CD4-positive, alpha-beta T cell treated with Interferon alpha-2 for 1 hour (primary cell): ENCODE measurements at places on chromosomes 11 and 22.

DNA sequence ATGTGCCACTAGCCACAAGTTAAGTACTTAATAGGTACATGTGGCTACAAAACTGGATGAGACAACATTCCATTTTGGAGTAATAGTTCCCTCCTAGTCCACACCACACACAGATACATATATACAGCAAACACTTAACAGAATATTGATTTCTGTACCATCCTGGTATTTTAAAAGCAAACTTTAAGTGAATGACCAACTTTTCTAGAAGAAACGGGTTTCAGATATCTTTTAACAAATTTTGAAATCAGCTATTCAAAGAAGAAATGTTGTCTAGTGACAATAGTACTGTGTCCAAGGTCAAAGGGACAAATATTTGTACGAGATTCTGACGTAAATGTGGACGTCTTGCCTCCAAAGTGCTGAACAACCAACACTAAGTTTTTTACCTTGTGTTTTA is 12.3 kb upstream of the CARD16 start:
- DNase-seq, result no peak

- no peak for DNase-seq
Measured at GRCh38 chr11:122721201-122721963, 65.9 kb downstream of the UBASH3B start.

DNA sequence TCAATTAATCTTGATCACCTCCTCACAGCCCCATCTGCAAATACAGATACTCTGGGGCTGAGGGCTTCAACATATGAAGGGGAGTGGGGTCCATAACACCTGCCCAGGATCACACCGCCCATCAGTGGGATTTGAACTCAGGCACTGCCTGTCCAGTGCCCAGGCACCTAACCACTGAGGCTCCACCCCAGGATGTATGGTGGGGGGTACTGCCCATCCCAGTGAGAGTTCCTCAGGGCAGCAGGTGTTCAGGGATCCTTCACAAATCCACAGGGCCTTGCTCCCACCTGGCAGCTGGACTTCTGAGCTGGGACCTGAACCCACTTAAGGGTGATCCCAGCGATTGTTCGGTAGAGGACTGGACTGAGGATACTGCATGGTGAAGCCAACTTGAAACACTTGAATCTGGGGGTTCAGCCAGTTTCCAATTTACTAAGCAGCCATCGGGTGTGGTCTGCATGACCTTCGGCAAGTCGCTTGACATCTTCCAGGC is 33.3 kb downstream of the PRDM11 start:
- DNase-seq, result no peak

DNA sequence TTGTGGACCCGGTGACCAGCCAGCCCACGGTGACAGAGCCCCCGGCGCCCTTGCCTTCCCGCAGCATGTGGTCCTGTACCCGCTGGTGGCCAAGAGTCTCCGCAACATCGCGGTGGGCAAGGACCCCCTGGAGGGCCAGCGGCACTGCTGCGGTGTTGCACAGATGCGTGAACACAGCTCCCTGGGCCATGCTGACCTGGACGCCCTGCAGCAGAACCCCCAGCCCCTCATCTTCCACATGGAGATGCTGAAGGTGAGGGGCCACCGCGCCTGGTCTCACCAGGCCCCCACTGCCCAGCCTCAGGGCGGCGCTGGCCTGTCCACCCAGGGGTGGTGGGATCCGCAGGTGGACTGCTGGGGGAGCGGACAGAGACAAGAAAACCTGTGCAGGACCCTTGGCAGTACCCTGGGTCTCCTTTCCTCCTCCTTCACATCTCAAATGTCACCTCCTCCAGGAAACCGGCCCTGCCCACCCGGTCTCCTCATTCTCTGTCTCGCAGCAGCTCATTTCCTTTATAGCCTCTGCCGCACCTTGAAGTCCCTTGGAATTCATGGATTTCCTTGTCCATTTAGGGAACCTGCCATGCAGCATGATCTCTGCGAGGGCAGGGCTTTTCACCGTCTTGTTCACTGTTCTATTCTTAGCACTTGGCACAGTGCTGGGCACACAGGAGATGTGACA is 6.5 kb downstream of the AIP start:
- DNase-seq, result no peak

DNA sequence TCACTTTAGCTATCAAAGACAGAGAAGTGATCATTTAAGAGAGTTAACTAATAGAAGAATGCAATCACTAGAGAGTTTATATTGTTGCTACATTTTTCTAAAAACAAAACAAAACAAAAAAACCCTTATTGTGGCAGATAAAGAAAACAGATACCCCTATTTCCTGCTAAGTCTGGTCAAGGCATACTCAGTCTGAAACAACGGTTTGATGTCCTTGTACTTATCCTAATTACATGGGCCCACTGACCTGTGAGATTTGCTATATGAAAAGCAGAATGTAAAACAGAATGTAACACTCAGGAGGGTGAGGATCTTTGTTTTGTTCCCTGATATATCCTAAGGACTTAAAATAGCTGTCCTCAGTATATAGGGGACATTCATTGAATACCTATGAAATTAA is 24.6 kb downstream of the MAML2 start:
- no peak for DNase-seq

- DNase-seq, result no peak
Measured at GRCh38 chr11:2211113-2211971, 39.7 kb upstream of the TH start.
